A549 (cell line): ENCODE measurements at places on chromosomes 1 and 21.

GRCh38 chr1:65630855-65631254 lies 161.8 kb upstream of the PDE4B start:
- DNase-seq = no peak

DNA sequence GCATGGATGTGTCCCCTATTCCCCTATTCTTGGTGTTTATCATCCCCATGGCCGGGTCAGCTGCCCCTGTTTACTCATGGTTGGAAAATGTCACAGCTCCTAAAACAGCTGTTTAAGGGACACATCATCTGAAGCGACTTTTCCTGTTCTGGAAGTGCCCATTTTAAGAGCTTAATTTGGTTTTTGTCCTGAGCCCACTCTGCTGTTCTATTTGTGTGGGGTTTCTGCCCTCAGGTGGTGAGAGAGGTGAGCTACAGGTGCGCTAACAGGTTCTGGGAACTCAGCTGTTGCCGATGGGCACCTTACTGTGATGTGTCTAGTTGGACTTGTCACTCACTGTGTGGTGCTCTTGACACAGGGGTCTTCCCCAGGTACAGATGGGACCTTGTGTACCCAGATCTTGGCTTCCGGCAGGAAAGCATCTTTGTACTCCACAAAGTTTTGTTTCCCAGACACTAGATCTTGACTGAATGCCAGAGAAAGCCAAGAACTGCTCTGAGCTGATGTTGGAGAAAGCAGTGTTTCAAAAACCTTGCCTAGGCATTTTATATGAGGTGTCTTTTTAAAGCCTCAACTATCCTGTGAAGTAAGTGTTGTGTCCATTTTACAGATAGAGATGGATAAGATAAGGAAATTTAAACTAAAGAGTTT lies 59.0 kb upstream of the CD1D start:
- DNase-seq = peak; percentile 58

- no peak for DNase-seq
Measured at GRCh38 chr1:147201276-147201675, 23.9 kb downstream of the FMO5 start.

DNA sequence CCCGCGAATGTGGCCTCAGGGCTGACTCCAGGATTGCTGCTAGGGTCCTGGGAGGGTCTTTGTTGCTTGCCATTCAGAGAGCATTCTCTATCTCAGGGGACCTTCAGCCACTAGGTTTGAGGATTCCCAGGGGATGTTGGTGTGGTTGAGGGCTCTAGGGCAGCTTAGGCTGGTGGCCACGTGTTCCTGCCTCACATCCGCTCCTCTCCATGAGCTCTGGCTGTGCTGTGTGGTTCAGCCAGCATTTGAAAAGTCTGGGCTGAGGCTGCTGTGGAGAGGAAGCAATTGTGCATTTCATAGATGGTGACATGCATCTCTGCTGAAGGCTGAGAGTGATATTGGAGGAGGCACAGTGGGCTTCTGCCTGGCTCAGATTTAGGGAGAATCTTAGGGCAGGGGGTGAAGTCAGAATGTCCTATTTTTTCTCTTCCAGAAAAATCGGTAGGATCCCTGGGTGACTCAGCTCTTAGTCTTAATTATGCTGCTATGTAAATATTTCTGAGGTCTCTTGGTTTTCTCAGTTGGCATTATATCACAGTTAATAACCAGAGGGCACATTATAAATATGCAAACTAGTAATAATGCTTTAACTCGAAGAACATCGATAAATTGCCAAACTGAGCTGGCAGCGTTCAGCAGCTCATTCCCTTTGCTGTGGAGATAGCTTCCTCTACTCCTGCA lies 182.3 kb downstream of the CAMTA1 start:
- no peak for DNase-seq

DNA sequence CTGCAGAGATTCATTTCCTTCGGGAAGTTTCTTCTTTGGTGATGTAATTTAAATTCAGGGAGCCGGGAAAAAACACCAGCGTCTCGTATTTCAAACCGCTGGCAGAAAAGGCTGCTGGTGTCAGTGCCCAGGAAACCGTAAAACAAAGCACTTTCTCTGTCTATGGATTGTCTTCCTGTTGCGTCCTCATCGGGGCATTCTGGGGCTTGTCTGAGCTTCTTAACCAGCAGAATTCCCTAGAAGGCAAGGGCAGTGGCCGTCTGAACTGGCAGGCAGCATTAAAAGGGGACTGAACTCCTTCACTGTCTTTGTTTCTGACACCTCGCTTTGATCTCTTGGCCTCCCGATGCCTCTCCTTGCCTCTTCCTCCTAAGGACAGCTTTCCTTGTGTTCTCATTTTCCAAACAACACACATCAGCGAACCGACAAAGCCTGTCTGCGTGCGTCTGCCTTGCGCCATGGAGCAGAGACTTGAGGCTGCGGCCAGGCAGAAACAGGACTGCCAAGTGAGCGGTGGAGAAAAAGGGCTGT lies 391.6 kb upstream of the VAMP3 start:
- DNase-seq = no peak

GRCh38 chr1:219726480-219727272 lies 113.8 kb upstream of the ZC3H11B start:
- DNase-seq = no peak

GRCh38 chr1:205065666-205066065 lies 18.6 kb downstream of the TMEM81 start:
- DNase-seq = no peak

DNA sequence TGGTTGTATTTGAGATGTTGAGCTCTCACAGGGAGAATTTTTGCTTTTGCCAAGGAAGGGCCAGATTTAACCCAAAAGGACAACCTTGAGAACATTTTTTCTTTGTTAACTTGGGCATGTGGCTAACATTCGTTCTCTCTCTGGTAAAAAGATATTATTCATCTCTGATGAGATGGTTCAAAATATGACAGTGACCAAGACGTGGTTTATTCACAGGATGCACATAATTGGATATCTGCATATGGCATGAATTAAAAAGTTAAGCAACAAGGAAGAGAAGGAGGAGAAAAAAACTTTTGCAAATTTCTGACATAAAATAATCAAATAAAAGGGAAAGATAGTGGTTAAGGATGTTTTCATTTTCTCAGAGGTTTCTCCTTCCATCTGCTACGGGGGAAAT lies 43.1 kb upstream of the BCL10 start:
- no peak for DNase-seq

GRCh38 chr1:159443066-159443750 lies 3.7 kb downstream of the OR10J1 start:
- no peak for DNase-seq

GRCh38 chr1:176944606-176945005 lies 219.9 kb downstream of the ASTN1 start:
- no peak for DNase-seq

DNA sequence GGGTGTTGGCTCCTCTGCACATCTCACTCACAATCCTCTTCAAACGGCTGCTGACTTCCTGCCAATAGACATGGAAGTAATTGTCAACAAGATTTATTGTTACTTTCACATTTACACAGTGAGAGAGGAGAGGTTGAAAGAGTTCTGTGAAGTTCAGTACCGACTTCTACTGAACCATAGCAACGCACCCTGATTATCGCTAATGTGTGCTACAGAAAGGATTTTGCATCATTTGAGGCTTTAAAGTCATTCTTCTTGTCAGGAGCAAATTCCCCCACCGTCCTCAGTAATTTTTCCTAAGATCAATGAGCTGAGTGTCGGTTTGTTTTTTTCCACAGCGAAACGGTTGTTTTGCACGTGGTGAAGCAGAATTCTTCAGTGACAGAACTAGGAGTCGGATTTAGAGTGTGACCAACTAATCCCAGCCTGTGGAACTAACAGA lies 361.0 kb downstream of the ADGRL2 start:
- DNase-seq = no peak

DNA sequence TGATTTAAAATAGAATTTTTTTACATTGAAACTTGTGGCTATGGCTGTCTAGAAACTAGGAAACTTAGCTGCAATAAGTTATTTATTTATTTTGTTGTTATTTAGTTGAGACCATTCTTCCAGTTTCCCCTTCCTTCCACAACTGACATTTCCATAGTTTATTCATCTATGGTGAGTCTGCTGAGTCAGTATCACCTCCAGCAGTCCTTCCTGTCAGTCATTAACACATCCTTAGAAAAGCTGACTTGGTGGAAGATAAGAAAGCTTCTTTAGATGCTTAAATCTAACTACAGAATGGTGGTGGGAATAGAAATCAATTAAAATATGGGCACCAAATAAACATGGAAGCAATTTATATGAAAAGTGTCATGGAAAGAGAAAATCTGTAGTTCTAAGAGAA lies 714.0 kb downstream of the RWDD3 start:
- DNase-seq = no peak

DNA sequence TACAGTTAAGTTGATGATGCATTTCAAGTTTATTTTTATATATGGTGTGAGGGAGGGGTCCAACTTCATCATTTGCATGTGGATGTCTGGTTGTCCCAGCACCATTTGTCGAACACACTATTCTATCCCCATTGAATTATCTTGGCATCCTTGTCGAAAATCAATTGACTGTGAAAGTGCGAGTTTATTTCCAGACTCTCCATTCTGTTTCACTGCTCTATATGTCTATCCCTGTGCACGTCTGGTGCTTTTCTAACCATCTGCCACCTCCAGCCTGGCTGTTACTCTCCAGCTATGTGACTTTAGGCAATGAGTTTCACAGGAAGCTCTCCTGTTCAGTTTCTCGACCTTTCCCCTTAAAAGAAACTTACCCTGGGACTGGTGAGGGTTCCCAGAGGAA lies 137.1 kb upstream of the KLHDC7A start:
- DNase-seq = no peak

DNA sequence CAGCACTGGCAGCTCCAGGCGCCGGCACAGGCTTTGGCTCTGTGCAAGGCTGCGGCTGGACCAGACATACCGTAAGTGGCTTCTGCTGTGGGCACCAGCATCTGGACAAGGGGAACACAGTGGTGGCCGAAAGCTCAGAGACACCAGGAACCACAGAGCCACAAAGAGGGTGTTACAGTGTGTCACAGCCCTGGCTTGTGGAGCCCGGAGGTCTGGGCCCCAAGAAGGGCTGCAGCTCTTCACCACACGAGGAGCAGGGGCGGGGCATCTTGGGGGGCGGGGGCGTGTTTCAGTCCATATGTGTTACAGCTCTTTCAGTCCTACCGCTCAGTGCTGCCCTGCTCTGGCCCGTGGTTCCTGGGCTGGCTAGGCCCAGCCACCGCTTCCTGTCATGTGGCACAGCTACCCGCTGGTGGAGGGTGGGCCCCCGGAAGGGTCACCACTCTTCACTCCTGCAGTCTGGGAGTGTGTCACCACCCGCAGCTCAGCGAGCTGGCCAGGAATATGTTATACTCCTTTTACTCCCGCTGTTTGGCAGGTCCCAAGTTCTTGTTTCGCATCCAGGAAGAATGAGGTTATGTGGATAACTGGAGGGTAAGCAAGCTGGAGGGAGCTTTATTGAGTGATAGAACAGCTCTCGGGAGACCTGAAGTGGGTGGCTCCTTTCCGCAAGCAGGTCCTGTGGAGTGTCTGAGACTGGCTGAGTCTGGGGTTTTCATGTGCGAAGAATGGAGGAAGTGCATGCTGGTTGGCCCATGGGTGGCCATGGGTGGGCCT lies 3.3 kb upstream of the LSM10 start:
- peak; percentile 50 for DNase-seq
